ENCODE measurements at places on chromosomes 6 and 20.

DNA sequence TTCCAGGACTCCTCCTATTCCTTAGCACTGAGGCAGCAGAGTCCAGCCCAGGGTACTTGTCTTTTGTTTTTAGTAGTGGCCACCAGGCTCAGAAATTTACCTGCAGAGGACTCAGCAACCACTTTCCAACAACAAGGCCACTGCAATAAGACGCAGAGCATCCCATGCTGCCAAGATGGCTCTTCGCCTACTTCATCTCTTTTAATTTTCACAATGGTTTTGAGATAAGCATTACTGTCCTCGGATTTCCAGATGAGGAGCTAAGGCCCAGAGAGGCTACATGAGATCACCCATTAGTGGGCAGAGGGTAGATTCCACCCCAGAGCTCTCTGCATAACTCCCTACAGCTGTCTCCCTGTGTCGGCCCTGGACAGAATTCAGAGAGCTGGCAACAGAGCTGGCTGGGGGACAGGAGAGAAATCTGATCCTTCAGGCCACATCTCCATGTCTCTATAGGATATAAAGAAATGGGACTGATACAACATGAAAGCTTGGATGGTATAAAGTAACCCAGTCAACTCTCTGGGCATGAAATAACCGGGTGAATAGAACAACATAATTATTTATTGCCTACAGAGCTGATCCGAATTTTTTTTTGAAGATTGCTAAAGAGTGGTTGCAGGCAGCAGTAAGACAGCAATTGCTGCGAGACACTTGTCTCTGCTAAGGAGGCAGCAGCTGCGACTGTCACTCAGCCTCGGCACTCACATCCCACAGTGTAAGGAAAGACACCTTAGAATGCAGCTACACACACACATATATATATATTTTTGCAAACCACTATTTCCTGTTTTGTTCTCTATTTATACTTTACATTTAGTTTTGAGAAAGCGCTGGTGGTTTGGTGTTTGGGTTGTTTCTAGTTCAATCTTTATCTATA lies 37.2 kb downstream of the SCML4 start:
- DNase-seq, result no peak

- DNase-seq, result no peak
Observed at GRCh38 chr6:119521251-119521650, 171.7 kb upstream of the MAN1A1 start.

GRCh38 chr6:108982154-108983113 lies 112.2 kb downstream of the SESN1 start:
- DNase-seq, result no peak

- no peak for DNase-seq
Observed at GRCh38 chr6:24723270-24723669, 4.3 kb upstream of the C6orf62 start.

GRCh38 chr20:44186201-44186600 lies 787 bp downstream of the JPH2 start:
- no peak for DNase-seq

DNA sequence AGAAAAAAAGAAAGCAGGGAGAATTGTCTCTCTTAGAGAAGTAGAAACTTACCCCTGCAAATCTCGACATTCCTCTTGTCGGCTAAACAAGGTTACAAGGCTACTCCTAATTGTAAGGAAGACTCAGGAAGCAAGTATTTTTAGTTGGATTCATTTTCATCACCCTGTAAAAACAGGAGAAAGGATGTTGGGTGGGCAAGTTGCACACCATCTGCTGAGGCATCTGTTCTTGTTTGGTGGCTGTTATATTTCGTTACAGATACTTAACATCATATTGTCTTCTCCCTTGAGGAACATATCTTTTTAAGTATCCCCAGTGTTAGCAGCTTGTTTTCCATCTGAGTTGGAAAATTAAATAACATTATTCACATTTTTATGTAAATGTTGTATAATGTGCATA lies 187.5 kb downstream of the PLCB4 start:
- DNase-seq, result no peak

- DNase-seq, result no peak
Observed at GRCh38 chr6:22888163-22888752, 318.9 kb downstream of the HDGFL1 start.

- no peak for DNase-seq
Observed at GRCh38 chr20:18621004-18621403, 33.1 kb downstream of the DTD1 start.

DNA sequence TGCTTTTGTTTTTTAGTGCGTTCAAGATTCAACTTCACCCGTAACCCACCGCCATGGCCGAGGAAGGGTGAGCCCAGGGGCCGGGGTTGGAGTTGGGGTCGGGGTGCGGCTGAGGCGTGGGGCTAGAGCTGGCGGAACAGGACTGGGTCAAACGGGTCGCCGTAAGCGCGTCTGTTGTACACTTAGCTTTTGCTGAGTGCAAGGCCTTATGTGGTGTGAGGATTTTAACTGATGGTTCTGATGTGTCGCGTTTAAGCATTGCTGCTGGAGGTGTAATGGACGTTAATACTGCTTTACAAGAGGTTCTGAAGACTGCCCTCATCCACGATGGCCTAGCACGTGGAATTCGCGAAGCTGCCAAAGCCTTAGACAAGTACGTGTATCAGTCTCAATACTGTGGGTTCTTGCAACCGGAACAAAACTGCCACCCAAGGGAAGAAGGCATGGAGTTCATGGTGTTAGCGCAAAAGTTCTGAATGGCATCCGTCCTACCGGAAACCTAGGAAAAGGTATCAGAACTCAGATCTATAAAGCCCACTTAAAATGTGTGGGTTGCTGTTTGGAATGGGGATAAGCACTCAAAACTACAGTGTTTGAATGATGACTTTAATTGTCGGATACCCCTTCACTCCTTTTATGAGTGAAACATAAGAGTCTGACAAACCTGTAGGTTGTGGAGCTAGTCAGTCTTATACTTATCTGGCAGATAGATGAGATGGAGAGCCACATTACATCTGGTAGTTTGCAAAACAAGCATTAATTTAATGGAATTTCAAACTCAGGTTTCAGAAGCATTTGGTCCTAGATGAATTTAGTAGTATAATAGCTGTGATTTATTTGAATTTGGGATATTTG lies 574 bp downstream of the RPS12 start:
- no peak for DNase-seq

DNA sequence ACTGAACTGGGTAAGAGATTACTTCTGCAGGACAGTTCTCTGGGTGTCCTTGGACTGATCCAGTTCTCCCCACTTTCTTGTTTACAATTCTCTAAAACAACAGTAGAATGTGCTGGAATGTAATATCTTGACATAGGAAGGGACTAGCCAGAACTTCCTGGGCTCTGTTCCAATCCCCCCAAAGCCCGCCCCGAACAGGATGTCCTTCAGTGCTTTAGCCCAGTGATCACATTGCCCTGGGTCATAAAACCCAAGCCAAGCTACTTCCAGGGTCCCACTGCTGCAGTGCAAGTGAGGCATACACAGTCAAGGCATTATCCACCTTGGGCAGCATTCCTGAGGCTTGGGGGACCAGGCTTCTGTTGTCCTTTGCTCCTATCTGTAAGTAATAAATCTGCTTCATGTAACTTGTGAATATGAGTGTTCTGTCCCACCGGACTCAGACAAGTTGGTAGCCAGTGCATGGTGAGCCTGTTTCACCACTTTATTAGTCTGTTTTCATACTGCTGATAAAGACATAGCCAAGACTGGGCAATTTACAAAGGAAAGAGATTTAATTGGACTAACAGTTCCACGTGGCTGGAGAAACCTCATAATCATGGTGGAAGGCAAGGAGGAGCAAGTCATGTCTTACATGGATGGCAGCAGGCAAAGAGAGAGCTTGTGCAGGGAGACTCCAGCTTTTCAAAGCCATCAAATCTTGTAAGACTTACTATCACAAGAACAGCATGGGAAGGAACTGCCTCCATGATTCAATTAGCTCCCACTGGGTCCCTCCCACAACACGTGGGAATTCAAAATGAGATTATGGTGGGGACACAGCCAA lies 23.5 kb downstream of the FITM2 start:
- no peak for DNase-seq

- peak; percentile 84 for DNase-seq
Observed at GRCh38 chr6:147621961-147622360, 113.5 kb downstream of the SAMD5 start.

DNA sequence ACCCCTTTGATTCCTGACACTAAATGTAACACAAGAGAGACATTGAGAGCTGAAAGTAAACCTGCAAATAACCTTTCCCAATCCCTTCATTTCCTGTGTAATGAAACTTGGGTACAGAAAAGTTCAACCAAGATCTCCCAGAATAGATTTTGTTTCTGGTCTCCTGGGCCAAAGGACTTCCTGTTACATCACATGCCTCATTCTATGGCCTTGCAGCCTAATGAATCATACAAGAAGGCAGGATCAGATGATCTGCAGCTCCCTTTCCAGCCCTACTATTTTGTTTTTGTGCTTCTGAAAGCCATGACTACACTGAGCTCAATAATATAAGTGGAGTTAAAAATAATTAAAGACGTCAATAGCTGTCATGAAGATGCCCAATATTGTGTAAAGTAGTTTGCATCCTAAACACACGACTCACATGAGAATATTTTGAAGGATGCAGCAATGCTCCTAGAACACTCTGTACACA lies 73.4 kb upstream of the NOX3 start:
- DNase-seq, result peak; percentile 89

- no peak for DNase-seq
Observed at GRCh38 chr20:13025181-13025580, 16.4 kb downstream of the SPTLC3 start.

GRCh38 chr20:19996917-19997316 lies 20.2 kb upstream of the NAA20 start:
- no peak for DNase-seq

DNA sequence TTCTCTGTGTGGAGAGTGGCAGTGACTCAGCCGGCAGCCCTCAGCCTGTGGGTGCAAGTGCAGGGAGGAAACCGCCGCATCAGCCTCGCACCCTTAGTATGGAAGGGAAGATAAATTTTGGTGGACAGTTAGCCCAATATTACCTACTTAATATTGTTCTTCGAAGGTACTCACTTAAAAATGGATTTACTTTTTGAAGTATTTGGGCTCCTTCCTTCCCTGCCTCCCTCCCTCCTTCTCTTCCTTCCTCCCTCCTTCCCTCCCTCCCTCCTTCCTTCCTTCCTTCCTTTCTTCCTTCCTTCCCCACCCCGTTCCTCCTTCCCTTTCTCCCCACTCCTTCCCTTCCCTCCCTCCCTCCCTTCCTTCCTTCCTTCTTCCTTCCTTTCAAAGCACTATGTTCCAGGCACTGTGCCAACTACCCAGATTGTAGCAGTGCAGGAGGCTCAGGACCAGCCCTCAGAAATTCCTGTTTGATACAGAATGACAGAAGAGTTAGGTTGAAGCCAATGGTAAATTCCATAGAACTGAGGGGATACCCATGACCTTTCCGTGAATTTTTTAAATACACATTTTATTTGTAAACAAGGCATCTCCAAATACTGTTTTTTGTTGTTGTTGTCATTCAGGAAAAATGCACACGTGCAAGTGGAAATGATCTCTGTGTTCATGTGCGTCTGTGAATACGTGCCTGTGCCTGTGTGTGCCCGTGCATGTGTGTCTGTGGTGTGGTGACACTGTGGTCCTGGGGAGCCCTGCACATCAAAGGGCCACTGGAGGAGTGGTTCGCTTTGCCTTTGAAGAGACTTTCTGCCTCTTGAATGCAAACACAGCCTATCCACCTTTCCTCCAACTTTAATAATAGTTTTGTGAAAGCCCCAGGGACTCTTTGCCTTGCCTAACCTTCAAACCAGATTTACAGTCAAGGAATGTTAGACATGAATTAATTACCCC lies 141.7 kb downstream of the EDN3 start:
- DNase-seq, result peak; percentile 20

GRCh38 chr6:5457041-5457440 lies 195.7 kb downstream of the FARS2 start:
- DNase-seq, result no peak

DNA sequence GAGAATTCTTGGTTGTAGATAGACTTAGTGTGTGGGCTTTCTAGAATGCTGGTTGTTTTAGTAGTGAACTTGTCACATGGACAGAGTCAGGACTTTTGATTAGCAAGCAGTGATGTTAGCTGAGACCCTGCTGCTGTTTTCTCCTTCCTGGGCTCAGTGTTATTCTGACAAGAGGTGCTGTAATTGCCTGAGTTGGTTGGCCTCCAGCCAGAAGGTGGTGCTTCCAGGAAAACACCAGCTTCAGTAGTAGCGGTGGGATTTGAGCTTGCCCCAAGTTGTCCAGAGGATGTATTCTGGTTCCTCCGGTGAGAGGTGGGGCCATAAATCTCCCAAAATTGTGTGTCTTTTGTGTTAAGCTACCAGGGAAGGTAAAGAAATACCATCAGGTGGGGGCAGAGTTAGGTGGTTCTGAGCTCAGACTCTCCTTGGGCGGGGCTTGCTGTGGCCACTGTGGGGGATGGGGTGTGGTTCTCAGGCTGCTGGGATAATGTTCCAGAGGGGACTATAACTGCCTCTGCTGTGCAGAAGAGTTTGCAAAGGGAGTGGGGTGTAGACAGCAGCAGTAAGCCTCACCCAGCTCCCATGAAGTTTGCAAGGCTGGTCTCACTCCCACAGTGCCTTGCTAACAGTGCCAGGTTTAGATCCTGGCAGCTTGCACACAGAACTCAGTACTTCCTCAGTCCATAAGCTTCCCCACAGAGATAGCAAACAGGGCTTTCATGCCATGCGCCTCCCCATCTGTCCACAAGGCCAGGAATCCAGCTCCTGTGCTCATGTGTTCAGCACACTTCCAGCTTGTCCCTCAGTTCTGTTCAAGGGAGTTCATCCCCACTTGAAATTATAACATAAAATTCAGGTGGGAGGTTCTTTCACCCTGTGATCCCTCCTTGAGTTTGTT lies 278.4 kb upstream of the PTCHD4 start:
- DNase-seq, result no peak

- DNase-seq, result no peak
Observed at GRCh38 chr6:1641343-1641885, 31.7 kb downstream of the FOXC1 start.

- no peak for DNase-seq
Observed at GRCh38 chr20:6410721-6411120, 287.9 kb upstream of the FERMT1 start.

DNA sequence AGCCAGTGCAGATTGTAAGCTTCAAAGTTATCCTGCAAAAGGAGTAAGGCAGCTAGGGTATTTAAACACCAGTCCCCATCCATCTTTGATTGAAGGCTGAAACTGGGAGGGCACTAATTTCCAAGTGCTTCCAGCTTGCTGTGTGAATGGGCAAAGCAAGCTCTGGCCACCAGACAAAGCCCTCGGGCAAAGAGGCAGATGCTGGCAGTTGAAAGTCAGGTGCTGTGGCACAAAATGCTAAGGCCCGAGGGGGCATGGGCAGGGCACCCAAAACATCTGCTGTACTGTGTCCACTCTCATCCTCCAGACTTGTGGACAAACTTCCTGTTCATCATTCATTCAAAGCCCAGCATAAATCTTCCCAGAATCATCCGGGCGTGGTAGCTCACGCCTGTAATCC lies 62.9 kb downstream of the TRMT6 start:
- DNase-seq, result no peak

DNA sequence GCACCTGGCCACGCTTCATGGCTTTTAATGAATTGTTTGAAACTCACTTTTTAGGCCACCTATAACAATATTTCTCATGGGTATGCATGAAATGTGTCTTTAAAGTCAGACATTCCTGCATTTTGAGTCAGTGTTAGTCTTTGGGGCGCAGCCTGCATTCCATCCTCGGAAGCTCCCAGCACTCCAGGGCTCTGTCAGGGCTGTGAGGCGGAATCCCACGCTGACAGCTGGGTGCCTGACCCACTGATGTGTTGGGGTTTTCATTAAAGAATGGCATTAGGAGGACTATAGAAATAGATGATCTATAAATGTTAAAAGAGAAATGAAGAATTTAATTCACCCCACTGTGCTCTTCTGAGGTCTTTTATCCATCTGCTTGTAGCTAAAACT lies 16.2 kb upstream of the CLDN20 start:
- peak; percentile 96 for DNase-seq

GRCh38 chr20:56690531-56691175 lies 61.5 kb downstream of the TFAP2C start:
- no peak for DNase-seq

Data from fibroblast of skin of back (primary cell).